ENCODE measurements at places on chromosomes 3 and 15.
A peak's percentile ranks its signal among the peaks of the same experiment; 100 is the strongest.

DNA sequence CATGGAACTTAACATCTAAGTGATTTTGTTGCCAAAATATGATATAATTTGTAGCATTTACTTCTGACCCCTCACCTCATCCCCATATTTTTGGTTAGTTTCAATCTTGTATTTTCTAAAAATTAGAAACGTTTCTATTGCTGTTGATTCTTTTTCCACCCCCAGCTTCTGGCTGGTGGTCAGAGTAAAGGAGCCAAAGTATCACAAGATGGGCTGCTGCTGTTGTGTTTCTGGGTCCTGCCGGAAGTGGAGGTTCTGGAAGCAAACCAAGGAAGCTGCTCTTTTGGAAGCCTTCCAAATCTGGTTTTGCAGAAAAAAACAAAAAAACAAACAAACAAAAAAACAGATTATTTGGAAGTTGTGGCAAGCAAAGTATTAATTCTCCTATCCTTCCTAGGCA is 221.1 kb upstream of the P2RY1 start:
- DNase-seq = no peak

GRCh38 chr3:53696401-53697172 is 149.6 kb downstream of the CHDH start:
- no peak for DNase-seq

GRCh38 chr3:28118087-28118486 is 123.3 kb upstream of the CMC1 start:
- no peak for DNase-seq

DNA sequence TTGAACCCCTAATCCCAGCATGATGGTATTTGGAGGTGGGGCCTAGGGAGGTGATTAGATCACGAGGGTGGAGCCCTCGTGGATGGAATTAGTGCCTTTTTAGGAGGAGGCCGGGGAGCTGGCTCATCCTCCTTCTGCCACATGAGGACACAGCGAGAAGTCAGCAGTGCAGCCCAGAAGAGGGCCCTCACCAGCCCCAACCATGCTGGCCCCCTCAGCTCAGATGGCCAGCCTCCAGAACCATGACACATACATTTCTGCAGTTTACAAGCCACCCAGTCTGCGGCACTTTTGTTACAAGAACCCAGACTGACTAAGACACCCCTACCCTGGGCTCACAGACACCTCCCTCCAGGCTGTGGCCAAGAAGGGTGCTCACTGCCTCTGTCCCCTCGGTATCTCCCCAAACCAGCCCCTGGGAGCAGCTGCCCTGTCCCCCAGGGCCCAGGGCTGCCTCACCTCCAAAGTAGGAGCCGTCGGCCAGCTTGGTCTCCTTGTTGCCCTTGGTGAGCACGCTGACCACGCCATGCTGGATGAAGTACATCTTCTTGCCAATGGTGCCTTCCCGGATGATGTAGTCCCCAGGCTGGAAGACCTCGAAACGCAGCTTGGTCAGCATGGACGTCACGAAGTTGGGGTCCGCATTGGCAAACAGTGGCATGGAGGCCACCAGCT is 44.1 kb downstream of the HCN4 start:
- DNase-seq = no peak

DNA sequence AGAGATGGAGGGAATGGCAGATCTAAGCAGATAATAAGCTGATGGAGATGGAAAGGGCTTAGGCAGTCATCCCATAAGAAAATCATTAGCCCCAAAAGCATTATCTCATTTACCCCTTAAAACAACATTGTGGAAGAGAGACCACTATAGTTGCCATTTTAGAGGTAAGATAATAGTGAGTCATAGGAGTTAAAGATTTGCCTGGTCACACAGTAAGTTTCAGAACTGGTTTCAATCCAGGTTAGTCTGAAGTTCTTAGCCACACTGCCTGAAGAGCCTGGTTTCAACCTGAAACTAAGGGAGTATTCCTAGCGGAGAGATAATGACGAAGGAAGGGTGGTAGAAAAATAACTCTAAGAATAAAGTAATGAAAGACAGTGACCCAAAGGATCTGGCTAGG is 13.0 kb upstream of the UBR1 start:
- DNase-seq = no peak

DNA sequence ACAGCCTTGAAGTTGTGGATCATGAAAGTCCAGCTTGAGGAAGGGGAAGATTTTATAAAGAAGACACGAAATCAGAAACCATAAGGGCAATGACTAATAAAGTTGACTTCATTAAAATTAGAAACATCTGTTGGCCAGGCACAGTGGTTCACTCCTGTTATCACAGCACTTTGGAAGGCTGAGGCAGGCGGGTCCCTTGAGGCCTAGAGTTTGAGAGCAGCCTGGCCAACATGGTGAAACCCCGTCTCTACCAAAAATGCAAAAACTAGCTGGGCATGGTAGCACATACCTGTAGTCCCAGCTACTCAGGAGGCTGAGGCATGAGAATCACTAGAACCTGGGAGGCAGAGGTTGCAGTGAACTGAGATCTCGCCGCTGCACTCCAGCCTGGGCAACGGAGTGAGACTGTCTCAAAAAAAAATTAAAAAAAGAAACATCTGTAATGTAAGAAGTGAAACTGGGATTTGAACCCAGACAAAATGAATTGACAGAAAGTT is 7.9 kb upstream of the UBXN7 start:
- DNase-seq = no peak

- DNase-seq = peak; percentile 5
Measured at GRCh38 chr15:97168704-97169475, 791.6 kb upstream of the ARRDC4 start.

DNA sequence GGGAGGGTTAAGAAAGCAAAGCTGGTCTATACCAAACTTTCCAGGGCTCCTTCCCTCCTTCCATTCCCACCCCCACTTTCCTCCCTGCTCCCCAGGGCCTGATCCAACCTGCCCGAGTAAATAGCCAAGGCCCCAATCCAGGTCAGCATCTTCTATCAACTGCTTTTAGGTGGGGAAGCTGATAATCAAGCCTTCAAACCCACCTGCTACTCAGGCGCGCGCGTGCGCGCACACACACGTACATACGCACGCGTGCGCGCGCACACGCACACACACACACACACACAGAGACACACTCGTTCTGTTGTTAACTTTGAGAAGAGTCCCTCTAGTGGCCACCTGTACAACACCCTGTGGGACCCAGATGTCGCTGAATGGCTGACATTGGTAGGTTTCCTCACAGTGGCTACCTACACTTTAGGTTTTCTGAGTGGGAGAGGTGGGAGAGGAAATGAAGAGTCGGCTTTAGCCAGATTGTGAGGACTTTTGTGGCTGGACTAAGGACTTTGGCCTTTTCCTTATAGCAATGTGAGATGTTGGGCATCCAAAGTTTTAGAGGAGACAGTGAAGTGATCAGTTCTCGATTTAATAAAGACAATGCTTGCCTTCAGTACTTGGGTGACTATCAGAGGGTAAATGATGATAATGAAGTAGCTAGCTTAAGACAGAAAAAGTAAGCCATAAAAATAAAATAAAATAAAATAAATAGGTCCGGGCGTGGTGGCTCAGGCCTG is 179.9 kb upstream of the C2CD4B start:
- peak; percentile 66 for DNase-seq

DNA sequence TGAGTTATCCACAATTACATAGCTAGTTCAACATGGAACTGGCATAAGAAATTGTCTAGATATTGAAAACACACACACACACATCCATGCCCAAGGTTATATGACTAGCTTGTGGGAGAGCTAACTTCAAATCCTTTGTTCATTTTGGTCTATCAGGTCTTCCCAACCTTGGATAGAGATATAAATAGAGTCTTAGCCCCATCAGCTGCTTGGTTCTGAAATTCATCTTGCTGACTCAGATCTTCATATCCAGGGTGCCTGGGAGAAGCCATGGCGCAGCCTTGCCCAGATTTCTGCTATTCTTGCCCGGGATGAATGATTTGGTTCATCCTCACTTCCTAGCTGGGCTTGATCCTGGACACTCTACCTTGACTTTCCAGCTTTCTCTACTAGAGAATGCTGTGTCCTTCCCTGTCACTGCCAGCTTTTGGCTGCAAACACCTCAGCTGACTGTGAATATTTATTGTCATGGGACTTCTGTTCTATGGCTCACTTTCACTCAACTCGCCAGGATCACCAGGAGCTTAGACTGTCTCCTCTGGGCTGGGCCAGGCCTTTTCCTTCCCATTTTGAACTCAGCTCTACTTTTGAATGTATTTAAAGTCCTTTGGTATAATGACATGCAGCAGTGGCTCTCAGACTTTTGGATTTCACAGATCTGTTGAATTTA is 324.4 kb downstream of the AGBL1 start:
- DNase-seq = no peak

- no peak for DNase-seq
Measured at GRCh38 chr15:62928242-62928999, 114.1 kb upstream of the TPM1 start.

DNA sequence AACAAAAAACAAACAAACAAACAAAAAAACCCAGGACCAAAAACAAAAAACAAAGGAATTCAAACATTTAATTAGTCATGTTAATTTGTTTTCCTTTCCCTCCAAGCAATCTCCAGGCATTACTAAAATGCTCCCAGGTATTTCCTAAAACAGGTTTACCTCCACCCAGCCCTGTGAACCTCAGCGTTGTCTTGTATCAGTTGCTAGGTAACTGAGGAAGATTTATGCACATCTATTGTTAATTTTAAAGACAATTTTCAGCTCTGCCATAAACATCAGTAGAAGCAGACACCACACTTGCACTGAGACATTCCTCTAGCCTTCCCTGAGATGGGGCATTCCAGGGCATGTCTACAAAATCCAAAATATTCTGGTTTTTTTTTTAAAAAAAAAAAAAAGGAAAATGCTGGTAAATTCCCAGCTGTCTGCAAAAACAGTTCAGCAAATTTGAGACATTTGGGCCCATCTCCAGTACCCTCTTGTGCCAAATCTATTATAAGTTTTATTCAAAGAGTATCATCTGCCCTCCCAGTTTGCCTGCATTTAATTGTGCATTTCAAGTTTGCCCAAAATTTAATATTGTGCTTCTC is 227.6 kb downstream of the ADAMTS9 start:
- peak; percentile 62 for DNase-seq

DNA sequence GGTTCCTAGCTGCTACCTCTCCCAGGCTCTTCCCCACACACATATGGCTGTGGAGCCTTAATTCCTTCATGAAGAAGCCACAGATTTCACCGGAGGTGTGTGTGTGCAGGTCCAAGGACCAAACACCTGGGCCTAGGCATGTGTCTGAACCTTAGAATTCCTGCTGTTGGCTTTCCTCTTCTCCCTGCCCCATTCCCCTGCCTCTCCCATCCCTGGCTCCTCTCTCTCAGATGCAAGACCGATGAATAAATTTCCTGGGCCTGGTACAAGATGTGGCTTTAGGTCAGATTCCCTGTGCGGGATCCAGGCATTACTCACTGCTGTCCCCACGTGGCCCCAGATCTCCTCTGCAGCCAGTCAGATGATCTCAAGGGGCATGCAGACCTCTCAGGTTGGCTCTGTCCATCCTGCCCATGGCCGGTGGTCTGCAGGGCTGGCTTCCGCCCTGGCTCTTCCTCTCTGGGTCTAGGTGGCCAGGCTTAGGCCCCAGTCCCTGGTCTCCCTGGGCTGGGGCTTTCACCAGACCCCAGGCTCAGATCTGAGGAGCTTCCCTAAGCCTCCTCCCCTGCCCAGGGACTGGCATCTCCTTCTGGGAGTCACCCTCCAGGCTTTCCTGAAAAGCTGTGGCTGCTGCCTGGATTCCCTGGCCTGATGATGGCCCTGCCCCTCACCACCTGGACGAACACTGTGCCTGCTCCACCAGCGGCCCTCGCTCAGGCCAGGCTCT is 20.5 kb downstream of the CCR9 start:
- DNase-seq = peak; percentile 8

DNA sequence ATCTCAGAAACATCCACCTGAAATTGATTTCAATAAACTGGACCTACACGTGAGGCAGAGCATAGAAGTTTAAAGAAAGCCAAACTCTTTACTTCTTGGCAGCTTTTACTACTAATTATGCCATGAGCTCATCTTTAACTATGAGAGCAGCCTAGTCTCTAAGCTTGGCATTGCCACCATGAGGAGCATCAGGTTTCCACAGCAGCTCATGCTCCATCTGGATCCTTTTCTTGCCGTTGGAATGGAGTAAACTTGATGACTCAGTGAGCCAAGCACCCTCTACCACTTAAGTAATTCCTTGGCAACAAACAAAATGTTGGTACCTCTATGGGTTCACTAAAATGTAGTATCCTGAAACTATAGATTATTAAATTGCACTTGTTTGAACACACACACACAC is 583.2 kb downstream of the EPHA3 start:
- DNase-seq = peak; percentile 55

GRCh38 chr15:98040146-98040545 is 79.6 kb downstream of the ARRDC4 start:
- DNase-seq = no peak

DNA sequence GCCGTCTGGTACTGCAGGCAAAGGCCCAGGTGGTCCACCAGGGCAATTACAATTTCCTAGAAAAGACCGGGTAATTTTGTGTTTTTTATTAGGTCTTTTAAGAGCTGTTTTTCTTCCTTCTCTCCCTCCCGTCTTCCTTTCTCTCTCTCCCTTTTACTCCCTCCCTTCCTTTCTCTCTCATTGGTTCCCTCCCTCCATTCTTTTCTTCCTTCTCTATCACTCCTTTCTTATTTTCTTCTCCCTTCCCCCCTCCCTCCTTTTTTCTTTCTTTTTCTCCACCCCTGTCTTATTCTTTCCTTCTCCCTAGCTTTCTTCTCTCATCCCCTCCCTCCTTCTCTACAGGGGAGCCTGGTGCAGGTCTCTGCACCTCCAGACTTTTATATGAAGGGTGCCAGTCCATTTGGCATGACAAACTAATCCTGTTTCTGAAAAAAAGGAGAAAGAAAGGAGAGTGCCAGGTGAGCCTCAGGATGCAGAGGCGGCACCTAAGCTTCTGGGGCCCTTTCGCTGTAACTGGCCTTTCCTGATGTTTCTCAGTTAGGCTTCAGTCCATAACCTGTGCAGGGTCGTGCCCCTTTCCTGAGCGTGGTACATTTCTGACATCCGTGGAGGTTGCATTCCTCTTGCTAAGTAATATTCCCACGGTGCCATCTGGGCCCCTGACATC is 9.1 kb upstream of the ONECUT1 start:
- DNase-seq = no peak

GRCh38 chr15:65077981-65078352 is 1.4 kb downstream of the KBTBD13 start:
- DNase-seq = peak; percentile 81

- no peak for DNase-seq
Measured at GRCh38 chr15:98899272-98900021, 108.1 kb downstream of the PGPEP1L start.

Data from tongue (tissue), 3 donors.